ENCODE measurements at places on chromosomes 11 and 22.

DNA sequence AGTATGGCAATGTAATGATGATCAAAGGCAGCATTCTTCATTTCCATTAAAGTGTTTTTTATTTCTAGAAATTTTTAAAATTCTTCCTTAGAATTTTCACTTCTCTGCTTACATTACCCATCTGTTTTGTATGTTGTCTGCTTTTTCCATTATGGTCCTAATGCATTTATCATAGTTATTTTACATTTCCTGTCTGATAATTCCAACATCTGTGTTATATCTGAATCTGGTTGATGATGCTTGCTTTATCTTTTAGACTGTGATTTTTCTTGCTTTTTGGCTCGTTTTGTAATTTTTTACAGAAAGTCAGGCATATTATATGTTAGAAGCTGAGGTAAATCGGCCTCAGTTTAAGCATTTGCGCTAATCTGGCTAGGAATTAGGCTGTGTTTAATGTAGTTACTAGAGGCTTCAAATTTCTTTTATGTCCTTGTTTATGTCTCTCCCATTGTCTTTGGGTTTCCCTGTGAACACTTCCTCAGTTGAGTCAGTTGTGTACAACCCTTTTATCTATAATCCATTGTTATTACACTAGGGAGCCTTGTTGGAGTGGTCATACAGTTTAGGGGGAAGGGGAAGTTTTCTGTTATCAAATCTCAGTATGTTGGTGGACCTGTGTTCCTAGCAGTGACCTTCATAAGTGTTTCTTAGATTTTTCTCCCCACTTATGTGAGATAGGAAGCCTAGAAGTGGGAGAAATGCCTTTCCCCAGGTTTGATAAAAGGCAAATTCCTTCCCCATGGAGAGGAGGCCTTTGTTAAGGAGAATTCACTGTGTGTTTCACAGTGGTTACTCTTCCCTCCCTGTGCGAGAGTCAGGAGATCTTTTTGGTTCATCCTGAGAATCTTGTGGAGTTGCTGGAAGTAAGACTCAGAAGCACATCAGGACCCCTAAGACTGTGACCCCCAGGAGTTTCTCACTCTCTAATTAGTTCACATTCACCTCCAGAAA lies 437.5 kb downstream of the INSC start:
- no peak overlapping the region for H3K27ac ChIP-seq
- H3K36me3 ChIP-seq, result no peaks in the 10 kb centered on the region
- no peaks in the 10 kb centered on the region for H3K27me3 ChIP-seq
- no peaks in the 10 kb centered on the region for H3K4me1 ChIP-seq
- H3K4me3 ChIP-seq, result no peak overlapping the region

- H3K27me3 ChIP-seq, result no peaks in the 10 kb centered on the region
- H3K4me3 ChIP-seq, result no peak overlapping the region
- DNase-seq, result no peak
- peak overlapping the region; percentile 89 for H3K27ac ChIP-seq
Measured at GRCh38 chr22:24289741-24290163, 19.1 kb downstream of the SPECC1L start.

GRCh38 chr22:48707763-48708557 lies 1119.7 kb downstream of the BRD1 start:
- no peaks in the 10 kb centered on the region for H3K36me3 ChIP-seq
- H3K4me1 ChIP-seq, result no peaks in the 10 kb centered on the region
- no peak overlapping the region for H3K27ac ChIP-seq
- no peaks in the 10 kb centered on the region for H3K27me3 ChIP-seq
- DNase-seq, result no peak

GRCh38 chr11:111465400-111465799 lies 46.8 kb downstream of the BTG4 start:
- H3K4me3 ChIP-seq, result no peak overlapping the region
- no peaks in the 10 kb centered on the region for H3K36me3 ChIP-seq
- H3K27me3 ChIP-seq, result no peaks in the 10 kb centered on the region

DNA sequence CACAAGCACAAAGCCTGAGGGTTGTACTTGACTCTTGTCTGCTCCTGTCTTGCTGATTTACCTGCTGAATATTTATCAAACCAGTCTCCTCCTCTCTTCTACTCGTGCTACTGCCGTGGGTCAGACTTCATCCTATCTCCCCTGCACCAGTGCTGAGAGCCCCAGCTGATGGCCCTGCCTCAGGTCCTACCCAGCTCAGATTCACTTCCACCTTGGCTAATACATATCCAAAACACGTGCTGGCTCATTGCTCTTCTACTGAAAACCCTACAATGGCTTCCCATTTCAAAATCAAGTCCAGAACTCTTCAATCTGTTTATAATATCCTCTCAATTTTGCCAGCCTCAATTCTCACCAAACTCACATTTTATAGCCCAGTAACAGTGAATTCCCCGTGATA lies 48.3 kb downstream of the RAB30 start:
- no peaks in the 10 kb centered on the region for H3K27me3 ChIP-seq
- no peak for DNase-seq
- H3K36me3 ChIP-seq, result no peaks in the 10 kb centered on the region
- H3K4me1 ChIP-seq, result peaks cover 5% of the 10 kb centered on the region

- DNase-seq, result no peak
- H3K4me1 ChIP-seq, result no peaks in the 10 kb centered on the region
- H3K4me3 ChIP-seq, result no peak overlapping the region
- no peaks in the 10 kb centered on the region for H3K36me3 ChIP-seq
- no peak overlapping the region for H3K27ac ChIP-seq
Measured at GRCh38 chr11:40125054-40125453, 1334.4 kb downstream of the LRRC4C start.

GRCh38 chr11:130150790-130151189 lies 8.8 kb upstream of the ST14 start:
- H3K36me3 ChIP-seq, result peaks cover 3% of the 10 kb centered on the region
- no peak for DNase-seq

GRCh38 chr22:40799008-40799407 lies 20.1 kb downstream of the SLC25A17 start:
- no peak for DNase-seq
- no peak overlapping the region for H3K27ac ChIP-seq
- H3K36me3 ChIP-seq, result peaks cover 8% of the 10 kb centered on the region
- H3K4me3 ChIP-seq, result no peak overlapping the region
- H3K27me3 ChIP-seq, result no peaks in the 10 kb centered on the region

DNA sequence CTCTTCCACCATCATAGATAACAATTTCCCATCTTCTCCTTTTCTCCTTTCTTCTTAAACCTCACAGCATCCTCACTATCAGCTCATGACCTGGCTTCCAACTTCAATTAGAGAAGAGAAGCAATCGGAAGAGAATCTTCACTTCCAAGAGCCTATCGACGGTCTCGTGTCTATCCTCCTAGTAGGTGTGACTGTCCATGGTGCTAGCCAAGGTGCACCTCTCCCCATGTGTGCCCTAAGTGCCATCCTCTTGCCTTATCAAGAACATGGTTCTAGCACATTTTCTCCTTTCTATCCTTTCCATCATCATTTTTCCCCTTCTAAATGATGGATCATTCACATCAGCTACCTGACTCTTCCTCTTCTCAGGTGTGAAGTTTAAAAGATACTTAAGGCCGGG lies 5.1 kb upstream of the CUL5 start:
- no peaks in the 10 kb centered on the region for H3K27me3 ChIP-seq
- H3K4me3 ChIP-seq, result no peak overlapping the region
- no peaks in the 10 kb centered on the region for H3K36me3 ChIP-seq
- H3K27ac ChIP-seq, result no peak overlapping the region

Data from trophoblast cell (in vitro differentiated cells and primary cell).